ENCODE measurements at places on chromosomes 5 and 9.

DNA sequence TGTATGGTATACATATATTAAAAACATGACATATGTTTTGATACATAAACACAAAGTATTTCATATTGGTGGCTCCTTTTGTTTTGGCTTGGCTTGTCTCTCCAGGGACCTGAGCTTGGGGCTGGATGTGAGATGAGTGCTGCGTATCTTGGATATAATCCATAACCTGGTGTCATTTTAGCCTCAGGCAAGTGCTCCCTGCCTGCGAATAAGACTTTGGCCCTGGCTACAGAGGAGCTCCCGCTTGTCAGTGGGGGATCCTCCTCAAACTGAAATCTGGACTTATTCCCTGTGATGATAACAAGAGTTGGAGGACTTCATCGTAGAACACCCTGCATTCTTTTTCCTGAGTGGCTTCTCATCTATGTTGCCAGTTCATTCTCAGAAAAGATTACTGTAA, 341.7 kb upstream of the CLINT1 start:
- ATAC-seq: no peak

- no peak for ATAC-seq
Measured at GRCh38 chr5:17182981-17183380, 34.5 kb upstream of the BASP1 start.

- ATAC-seq: no peak
Measured at GRCh38 chr5:79803007-79803406, 113.4 kb downstream of the CMYA5 start.

DNA sequence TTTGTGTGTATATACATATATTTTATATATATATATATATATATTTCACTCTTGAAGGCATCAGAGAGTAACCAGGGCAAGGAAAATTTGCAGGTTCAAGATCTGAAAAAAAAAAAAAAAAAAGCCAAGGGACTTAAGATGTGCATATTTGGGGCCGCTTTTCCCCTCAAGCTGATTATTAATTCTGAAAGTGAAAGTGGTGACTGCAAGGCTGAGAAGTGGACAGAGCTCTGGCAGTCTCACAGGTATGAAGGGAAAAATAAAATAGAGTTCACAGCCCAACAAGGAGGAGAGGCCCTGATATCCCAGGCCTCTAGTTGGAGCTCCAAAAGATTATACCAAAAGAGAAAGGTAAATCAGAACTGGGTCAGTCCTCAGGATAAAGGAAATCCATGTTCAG, 234.4 kb upstream of the GAS1 start:
- no peak for ATAC-seq

GRCh38 chr5:164475339-164475977, 970.0 kb downstream of the MAT2B start:
- ATAC-seq: no peak

- no peak for ATAC-seq
Measured at GRCh38 chr5:24749701-24750100, 104.9 kb upstream of the CDH10 start.

DNA sequence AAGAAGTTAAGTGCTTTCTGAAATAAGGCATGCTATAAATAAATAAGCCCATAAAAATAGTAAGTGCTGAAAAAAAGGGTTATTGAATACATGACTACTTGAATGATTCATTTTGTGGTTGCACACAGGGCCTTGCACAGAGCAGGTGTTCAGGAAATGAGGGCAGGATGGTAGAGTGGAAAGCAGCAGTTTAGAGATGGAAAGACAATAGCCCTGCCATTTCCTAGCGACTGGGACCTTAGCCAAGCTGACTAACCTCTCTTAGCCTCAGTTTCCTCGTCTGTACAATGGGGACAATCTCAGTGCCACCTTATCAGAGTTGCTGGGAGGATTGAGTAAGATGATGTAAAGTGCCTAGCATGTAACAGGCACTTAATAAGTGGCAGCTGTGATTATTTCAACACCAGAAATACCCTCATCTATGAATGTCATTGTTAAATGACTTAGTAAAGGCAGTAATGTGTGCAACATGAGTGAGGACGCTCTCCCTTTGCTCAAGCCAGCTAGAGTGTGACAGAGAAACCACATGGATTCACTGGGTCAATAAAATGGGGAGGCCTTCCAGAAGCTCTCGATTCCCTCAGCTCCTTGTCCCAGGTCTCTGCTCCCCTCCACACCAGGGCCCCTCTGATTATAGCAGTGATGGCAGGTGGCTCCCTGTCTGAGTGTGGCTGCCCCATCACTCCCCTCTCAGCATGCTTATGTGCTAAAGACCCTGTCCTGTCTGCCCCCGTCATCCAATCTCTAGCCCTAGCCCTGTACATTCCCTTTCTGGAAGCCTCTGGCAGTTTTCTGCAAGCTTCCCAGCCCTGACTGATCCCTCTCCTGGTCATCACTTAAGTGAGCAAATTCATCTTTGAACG, 16.0 kb upstream of the PHF19 start:
- ATAC-seq: peak; percentile 67

DNA sequence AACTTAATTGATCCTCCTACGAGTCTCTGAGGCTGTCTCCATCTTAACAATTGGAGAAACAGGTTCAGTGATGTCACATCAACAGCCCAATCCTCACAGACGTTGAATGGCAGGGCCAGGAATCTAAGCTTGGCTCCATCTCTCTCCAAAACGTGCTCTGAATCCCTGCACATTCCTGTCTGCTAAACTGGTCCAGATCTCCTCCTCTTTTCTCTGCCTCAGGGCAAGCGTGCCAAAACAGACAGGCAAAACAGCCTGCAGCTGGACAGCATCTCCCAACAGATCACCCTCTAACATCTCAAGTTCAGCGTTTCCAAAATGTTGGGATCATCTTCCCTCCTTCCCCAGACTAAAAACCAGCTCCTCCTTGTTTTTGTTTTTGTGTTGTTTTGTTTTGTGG, 6.6 kb downstream of the FBP1 start:
- ATAC-seq: no peak

- ATAC-seq: peak; percentile 64
Measured at GRCh38 chr5:65779643-65780042, 57.6 kb downstream of the NLN start.

GRCh38 chr5:160375166-160375565, 4.7 kb upstream of the C1QTNF2 start:
- no peak for ATAC-seq

- no peak for ATAC-seq
Measured at GRCh38 chr5:137565450-137565849, 66.3 kb upstream of the SPOCK1 start.

DNA sequence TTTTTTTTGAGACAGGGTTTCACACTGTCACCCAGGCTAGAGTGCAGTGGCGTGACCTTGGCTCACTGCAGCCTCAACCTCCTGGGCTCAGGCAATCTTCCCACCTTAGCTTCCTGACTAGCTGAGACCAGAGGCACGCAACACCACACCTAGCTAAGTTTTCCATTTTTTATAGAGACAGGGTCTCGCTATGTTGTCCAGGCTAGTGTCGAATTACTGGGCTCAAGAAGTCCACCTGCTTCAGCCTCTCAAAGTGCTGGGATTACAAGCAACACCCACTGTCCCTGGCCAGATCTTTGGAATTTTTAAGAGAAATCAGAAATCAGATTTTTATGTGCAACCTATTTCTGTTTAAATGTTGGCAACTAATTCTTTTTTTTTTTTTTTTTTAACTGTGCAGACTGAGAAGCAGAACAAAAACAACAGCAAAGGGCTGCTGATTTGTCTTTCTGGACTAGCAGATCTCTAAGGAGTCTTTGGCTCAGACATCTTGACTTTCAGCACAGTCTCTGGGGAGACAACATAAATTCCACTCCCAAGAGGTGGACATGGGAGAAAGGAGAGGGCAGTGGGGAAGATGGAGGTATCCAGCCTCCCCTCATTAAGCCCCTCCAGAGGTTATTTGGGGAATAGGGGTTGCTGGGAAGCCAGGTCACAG, 54.4 kb upstream of the FABP6 start:
- no peak for ATAC-seq

DNA sequence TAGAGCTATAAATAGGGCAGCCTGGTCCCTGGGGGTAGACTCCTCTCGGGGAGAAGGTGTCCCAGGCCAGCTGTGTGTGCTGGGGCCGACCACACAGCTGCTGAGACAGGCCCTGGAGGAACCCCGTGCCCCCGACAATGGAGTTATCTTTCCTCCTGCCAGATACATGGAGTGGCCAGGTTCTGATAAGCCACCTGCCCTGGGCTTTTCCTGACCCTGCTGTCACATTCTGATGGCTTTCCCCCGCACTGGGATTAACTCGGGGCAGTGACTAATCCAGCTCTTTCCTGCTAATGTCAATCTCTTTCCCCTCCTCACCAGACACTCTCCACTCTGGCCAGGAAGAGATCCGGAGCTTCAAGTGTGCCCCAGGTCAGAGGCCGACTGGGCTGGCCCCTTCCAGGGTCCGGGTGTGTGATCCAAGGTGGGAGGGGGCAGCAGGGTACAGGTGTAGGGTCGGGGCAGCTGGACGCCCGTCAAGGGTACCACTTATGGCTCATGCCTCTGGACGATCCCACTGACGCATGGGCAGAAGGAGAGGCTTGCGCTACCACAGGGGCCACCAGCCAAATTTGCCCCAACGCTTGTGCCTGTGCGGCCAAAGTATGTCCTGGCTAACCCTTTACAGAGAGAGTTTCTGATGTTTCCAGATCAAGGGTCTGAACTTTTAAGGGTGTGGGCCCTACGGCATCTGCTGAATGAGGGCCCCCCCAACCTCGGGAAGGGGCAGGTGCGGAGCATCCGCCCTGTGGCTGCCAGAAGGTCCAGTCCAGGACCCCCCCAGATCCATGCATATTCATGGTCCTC, 20.6 kb upstream of the COL5A1 start:
- ATAC-seq: no peak

DNA sequence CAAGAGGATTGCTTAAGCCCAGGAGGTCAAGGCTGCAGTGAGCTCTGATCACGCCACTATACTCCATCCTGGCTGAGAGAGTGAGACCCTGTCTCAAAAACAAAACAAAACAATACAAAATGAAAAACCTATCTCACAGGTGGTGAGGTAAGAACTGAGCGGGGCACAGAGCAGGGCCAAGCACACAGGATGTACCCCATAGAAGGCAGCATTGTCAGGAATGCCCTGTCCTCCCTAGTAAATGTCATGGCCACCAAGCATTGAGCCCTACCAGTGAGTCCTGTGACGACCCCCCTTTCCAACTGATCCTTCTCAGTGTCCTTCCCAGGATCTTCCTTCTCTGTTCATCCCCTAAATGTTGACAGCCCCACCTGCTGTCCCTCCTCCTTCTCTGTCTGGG, 44.6 kb upstream of the ALDH1B1 start:
- ATAC-seq: no peak

DNA sequence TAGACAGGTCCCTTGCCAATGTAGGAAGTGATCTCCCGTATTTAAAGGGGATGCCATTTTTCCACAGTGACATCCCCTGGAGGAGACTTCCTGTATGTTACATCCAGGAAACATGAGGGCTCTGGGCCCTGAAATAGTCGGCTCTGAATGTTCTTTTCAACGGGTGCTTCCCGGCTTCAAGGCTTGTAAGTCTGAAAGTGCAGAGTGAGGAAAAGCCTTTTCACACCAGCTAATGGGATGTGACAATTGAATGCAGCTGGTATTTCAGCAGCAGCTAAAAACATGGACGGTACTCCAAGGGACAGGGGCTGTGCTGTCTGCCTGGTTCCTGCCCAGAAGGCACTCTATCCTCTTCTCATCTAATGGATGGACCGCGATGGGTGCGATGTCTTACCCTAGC, 1.4 kb downstream of the IL9 start:
- no peak for ATAC-seq

DNA sequence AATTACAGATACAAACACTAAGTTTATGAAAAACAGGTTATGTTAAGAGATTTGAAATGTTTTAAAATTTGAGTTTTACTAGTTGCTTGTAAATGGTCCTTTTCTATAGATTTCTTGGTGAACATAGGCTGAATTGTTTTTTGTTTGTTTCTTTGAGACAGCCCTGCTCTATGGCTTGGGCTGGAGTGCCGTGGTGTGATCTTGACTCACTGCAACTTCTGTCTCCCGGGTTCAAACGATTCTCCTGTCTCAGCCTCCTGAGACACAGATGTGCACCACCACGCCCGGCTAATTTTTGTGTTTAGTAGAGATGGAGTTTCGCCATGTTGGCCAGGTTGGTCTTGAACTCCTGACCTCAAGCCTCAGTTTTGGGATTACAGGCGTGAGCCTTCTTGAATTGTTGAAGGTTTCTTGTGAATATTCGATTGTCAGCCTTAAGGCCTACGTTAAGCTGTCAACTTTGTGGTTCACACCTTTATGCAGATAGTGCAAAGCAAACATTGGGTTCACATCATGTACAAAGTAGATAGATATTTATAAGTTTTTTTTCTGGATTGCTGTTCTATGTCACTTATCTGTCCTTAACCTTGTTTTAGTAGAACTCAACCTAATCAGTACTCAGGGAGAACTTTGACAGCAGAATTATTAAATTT, 26.2 kb downstream of the UHRF2 start:
- ATAC-seq: no peak

DNA sequence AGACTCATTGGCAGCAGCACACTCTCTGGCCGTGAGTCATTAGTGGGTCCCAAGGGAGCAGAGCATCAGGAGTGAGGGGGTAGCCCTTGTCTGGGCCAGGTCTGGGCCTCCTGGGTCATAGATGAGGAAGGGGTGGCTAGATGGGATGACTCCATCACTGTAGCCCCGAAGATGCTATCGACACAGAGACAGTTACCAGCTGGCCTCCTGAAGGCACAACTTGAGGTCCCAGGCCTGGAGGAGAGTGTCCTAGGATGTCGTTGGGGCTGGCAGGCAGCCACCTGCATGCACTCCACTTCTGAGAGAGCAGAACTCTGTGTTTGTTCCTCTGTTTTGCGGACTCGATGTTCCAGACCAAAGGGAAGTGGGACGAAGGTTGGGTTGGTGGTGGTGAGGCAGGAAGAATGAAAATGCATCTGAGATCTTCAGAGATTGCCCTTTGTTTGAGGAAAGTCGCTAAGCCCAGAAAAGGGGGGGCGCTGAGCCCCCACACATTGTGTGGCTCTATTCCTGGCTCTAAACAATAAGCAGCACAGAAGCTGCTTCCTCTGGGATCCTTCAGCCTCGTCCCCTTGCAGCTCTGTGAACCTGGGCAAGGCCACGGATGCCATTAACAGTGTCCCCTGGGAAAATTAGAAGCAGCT, 4.7 kb downstream of the BTNL9 start:
- no peak for ATAC-seq

DNA sequence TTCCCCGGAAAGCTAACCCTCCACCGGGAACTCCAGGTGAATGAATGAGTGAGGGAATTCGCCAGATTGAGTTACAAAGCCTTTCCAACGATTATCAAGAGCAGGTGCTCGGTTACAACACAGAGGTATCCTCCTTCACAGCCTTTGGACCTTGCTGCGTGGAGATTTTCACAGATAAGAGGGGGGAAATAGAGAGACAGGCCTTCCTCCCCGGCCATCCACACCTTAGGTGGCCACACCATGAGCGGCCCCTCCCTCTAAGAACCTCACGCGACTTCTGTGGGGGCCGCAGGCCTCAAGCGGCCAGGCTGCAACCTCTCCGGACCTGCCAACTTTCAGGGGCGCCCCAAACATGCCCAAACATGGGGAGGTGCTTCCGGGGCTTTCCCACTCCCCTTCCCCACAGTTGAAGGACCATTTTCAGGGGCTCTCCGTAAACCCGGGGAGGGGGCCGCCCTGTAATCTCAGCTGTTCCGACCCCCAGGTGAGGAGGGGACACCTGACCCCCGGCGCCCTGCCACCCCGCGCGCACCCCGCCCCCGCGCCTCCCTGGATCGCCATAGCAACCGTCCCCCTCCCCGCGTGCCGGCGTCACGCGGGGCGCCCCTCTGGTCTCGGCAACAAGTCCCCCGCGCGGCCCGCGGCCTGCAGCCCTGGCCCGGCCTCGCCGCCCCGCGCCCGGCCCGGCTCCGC, 603 bp downstream of the DENND1A start:
- ATAC-seq: peak; percentile 21

GRCh38 chr5:172235827-172236736, 42.1 kb downstream of the EFCAB9 start:
- no peak for ATAC-seq
